ENCODE measurements at places on chromosomes 12 and 14. TPM values are rescaled to one million over a fixed set of nuclear protein-coding genes. Genes with fewer than 3 reads are reported as not detected.

ANG gene
- 0.44 TPM for total RNA-seq

SLCO1B1 gene
- not detected for total RNA-seq

DPPA3 gene
- total RNA-seq, result not detected

IRAK4 gene
- total RNA-seq, result 14.5 TPM

IPO4 gene
- 122 TPM for total RNA-seq

WASHC3 gene
- 14.1 TPM for total RNA-seq

KCNJ8 gene
- 1.5 TPM for total RNA-seq

KRT5 gene
- not detected for total RNA-seq

GPR84 gene
- not detected for total RNA-seq

CLMN gene
- total RNA-seq, result 0.09 TPM

NGB gene
- not detected for total RNA-seq

MARCHF9 gene
- total RNA-seq, result 10.1 TPM

BCL2L14 gene
- total RNA-seq, result not detected

DCN gene
- total RNA-seq, result 2.3 TPM

TSPAN9 gene
- total RNA-seq, result 0.60 TPM

MANSC4 gene
- not detected for total RNA-seq

INHBC gene
- total RNA-seq, result 0.07 TPM

CCDC196 gene
- not detected for total RNA-seq

DRAM1 gene
- total RNA-seq, result 4.2 TPM

SRGAP1 gene
- 0.09 TPM for total RNA-seq

SAMD15 gene
- total RNA-seq, result 0.11 TPM

GDF3 gene
- total RNA-seq, result not detected

SIX6 gene
- total RNA-seq, result not detected

GPX2 gene
- total RNA-seq, result 0.56 TPM

LTBR gene
- total RNA-seq, result 67.2 TPM

KRT82 gene
- total RNA-seq, result not detected
